RWPE1 (cell line): ENCODE measurements at places on chromosomes 4 and X.

GRCh38 chrX:68821616-68822015 is 7.2 kb upstream of the EFNB1 start:
- DNase-seq = no peak

GRCh38 chr4:101345271-101345595 is 2.1 kb downstream of the PPP3CA start:
- DNase-seq = no peak

DNA sequence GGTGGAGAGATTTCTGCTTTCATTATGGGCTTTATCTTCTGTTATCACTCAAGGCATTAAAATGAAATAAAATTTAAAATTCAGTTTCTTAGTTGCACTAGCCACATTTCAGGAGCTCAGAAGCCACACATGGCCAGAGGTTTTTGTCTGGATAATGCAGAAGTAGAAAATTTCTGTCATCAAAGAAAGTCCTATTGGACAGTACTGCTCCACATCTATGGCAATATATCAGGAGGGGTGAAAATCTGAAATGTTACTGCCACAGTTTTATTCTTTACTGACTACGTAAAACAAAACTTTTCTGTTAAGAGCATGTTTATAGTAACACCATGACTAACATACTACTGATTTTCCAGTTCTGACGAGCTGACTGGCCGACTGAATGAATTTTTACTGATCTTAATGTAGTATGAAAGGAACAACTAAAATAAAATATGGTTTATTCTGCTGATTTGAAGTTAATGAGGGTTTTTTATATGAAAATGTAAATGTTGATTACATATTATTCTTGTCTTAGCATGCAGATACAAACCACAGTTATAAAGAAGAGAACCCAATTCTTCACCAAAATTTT is 264.0 kb upstream of the HAND2 start:
- no peak for DNase-seq

DNA sequence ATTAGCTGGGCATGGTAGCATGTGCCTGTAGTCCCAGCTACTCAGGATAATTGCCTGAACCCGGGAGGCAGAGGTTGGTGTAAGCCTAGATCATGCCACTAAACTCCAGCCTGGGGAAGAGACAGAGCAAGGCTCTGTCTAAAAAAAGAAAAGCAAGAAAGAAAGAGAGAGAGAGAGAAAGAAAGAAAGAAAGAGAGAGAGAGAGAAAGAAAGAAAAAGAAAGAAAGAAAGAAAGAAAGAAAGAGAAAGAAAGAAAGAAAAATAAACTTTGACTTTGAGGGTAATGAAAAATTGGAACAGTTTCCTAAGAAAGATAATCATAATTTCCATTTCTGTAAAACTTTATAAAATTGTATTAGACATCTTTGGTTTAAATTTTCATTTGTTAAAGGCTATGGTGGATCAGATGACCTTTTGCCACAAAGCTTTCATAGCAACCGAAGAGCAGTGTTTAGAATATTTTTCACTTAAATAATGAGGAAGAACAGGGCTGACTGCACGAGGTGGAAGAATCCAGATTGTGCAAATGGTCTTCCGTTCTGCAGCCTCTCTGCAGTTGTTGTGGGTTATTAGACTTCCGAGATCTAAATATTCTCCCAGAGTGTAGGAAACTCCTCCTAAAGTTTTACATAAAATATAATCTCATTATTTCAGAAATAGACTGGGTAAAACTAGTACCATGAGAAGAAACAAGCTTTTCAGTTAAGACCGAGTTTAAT is 55.9 kb downstream of the RBM47 start:
- DNase-seq = no peak

GRCh38 chrX:16867947-16868346 is 2.2 kb downstream of the RBBP7 start:
- no peak for DNase-seq

GRCh38 chr4:186723292-186724057 is at the start of gene FAT1:
Gene FAT1, minus strand, starts transcription at chr4:186723856. Its CDS starts 14,029 bp downstream, at chr4:186709827.
- DNase-seq = peak; percentile 68

- no peak for DNase-seq
These were observed 77.1 kb upstream of the ATOH1 start for GRCh38 chr4:93751411-93751810.

GRCh38 chr4:110135076-110135475 is 63.3 kb downstream of the ELOVL6 start:
- no peak for DNase-seq

GRCh38 chr4:167232805-167233684 is 1.2 kb downstream of the SPOCK3 start:
- no peak for DNase-seq

- DNase-seq = peak; percentile 67
These were observed at the start of gene BEX2 for GRCh38 chrX:103310555-103311398. Gene BEX2, minus strand, starts transcription at chrX:103310990. Its CDS starts 1,014 bp downstream, at chrX:103309976.

DNA sequence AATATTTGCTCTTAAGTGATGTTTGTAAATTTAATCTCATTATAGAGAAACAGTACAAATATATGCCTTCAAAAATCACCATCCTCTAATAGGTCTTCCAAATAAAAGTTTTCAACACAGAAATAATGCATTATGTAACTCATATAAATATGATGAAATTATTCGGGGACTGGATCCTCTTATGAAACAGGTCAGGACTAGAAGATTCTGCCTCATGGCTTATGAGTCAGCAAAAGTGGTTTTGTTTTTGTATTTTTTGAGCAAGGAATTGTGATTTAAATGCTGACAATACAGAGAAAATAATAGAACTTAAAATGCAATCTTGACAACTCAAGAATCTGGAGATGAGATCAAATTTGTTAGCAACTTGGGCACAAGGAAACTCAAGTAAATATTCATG is 179.7 kb upstream of the NDP start:
- DNase-seq = peak; percentile 49

DNA sequence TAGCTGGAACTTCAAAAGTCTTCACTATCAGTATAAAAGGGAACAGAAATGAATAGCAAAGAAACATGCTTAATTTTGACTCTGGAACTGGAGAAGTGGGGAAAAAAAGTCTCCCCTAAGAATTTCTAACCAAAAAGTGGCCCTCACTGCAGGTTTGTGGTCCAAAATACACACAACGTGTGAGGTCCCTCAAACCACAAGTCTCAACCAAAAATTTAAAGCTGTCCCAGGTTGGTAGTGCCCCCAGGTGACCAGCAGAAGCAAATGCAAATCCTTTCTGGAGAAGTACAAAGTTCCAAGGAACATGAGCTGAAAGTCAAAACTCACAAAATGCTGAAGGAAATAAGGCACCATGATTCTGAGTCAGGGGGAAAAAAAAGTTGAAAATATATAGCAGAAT is 23.6 kb upstream of the VAMP7 start:
- no peak for DNase-seq

- DNase-seq = no peak
These were observed 96.5 kb downstream of the HDAC8 start for GRCh38 chrX:72475952-72476668.

GRCh38 chr4:22941688-22942375 is 249.1 kb downstream of the GBA3 start:
- no peak for DNase-seq

- peak; percentile 89 for DNase-seq
These were observed 802.4 kb downstream of the TRIML1 start for GRCh38 chr4:188941524-188942119.

GRCh38 chrX:139213241-139213709 is 317.3 kb upstream of the F9 start:
- DNase-seq = no peak

GRCh38 chrX:96837808-96838207 is 45.9 kb upstream of the RPA4 start:
- DNase-seq = peak; percentile 11

DNA sequence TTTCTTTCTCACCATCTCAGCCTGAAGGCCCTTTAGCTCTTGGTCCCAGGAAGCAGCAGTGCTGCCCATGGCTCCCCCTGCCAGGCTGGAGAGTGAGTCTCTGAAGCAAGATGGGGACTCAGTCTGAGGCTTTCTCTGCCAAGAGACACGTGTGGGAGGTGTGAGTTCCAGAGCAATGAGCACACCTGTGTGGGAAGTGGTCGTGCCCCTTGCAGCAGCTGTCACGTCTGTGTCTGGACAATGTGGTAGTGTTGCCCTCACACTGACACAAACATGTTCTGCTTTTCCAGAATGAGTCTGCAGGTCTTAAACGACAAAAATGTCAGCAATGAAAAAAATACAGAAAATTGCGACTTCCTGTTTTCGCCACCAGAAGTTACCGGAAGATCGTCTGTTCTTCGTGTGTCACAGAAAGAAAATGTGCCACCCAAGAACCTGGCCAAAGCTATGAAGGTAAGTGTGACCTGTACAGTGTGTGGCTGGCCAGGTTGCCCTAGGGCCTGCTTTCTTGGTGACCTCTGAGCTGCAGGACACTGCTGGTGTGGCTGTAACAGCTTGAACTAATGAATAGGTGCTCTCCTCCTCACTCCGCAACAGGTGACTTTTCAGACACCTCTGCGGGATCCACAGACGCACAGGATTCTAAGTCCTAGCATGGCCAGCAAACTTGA is 1.9 kb downstream of the TACC3 start:
- no peak for DNase-seq

DNA sequence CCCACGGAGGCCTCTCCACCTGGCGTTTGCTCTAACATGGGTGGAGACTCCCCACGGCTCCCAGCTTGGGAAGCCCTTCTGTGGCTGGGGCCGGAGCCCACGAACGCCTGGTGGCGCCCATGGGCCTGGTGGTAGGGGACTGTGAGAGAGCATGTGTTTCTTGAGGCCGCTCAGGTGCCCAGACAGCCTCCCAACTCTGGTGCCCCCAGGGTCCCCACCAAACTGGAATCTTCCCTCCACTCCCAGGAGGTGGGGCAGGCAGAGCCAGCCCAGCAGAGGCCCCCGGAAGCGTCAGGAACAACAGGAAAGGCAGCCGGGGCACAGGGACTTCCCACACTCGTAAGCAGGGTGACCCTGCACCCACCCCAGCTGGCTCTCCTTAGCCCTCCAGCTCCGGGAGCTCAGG is 33.3 kb upstream of the FGFR3 start:
- DNase-seq = no peak

DNA sequence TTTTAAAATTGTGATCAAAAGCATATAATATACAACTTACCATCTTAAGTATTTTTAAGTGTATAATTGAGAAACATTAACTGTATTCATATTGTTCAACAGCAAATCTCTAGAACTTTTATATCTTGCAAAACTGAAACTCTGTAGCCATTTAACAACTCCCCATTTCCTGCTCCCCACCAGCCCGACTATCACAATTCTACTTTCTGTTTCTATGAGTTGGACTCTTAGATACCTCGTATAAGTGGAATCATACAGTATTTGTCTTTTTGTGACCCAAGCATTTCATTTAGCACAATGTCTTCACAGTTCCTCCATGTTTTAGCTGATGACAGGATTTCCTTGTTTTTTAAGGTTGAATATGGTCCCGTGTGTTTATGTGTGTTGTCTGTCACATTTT is 106.0 kb downstream of the LRBA start:
- DNase-seq = no peak

DNA sequence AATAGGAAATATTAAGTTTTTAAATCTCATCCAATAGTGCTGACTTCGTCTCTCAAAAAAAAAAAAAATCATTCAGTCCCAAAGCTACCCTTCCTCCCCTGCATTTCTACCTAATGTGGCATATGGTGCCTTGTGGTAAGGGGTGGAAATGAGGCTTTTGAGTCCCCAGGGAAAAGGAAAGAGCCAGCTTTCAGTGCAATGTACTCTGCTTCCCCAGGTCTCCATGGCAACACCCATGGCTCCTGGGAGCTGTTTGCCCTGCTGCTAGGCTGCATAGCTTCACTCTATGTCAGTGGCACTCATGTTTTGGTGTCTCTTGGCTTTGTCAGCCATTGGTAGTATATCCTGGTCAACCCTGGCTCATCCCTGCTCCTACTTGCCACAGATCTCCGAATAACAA is 175.9 kb downstream of the SLC39A8 start:
- DNase-seq = no peak
